ENCODE measurements at places on chromosomes 1 and 21.

DNA sequence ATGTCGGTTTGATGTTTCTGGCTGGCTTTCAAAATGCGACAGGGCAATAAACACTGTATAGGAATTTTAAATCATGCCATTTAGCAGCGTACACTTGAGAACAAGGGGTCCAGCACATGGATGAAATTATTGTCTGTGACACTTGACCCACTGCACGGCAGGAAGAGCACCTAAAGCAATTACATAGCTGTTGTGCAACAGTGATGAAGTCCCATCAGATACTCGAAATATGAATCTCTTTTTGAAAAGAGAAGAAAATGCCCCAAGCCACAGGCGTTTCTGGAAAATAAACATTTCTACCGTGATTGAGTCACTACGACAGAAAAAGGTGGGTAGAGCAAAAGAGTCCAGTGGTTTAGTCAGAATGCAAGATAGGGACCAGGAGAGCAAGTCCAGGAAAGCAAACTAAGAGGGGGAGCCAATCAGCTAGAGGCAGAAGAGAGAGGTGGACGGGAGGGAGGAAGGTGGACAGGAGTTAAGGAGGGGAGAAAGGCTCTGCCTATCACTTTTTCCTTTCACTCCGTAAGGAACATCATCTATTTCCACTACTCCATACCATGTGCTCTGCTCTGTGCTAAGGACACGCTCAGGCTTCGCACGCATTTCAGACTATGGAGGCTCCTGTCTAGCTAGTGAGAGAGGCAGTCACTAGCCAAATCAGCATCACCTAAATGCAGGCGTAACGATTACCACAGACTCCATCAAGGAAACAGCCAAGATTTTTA lies 6.4 kb downstream of the DSCAM start:
- no peak for DNase-seq
- peaks cover 39% of the 10 kb centered on the region for H3K27me3 ChIP-seq
- H3K36me3 ChIP-seq = no peaks in the 10 kb centered on the region
- no peaks in the 10 kb centered on the region for H3K4me1 ChIP-seq
- no peak overlapping the region for H3K27ac ChIP-seq
- no peak overlapping the region for H3K4me3 ChIP-seq

DNA sequence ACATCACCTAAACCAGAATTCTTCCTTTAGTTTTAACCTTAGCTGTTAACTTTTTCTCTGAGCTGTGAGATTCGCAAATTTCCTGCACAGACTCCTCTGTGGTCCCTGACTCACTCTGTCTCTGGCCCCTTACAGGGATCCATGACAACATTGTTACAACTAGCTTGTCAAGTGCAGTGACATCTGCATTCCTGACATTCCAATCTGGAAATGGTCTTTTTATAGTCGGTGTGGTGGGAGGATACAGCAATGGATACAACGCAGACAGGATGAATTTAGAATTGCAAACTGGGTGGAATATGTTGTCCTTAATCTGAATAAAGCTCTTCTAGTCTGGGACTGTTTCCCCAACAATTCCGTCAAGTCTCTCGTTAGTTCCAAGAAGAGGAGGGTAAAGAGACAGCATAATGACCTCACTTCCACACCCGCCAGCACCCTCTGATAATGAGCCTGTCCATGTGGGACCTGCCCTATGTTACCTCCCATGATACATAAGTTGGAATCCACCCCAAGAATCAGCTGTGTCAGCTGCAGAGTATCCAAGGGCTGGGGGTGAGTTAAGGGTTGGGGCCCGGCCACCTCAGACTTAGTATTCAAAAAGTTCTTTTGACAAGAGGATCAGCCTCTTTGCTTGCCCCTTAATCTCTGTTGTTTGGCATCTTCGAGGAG lies 49.4 kb downstream of the ILDR2 start:
- H3K4me1 ChIP-seq = no peaks in the 10 kb centered on the region
- no peak overlapping the region for H3K4me3 ChIP-seq
- peaks cover 19% of the 10 kb centered on the region for H3K27me3 ChIP-seq

- H3K27me3 ChIP-seq = no peaks in the 10 kb centered on the region
- H3K36me3 ChIP-seq = no peaks in the 10 kb centered on the region
- H3K4me3 ChIP-seq = no peak overlapping the region
- no peak overlapping the region for H3K27ac ChIP-seq
These were observed 62.2 kb upstream of the WLS start for GRCh38 chr1:68294367-68295066.

- H3K27ac ChIP-seq = no peak overlapping the region
- no peaks in the 10 kb centered on the region for H3K36me3 ChIP-seq
- no peaks in the 10 kb centered on the region for H3K4me1 ChIP-seq
- H3K4me3 ChIP-seq = no peak overlapping the region
- DNase-seq = no peak
- H3K27me3 ChIP-seq = peaks cover 5% of the 10 kb centered on the region
These were observed 182.2 kb downstream of the PRDM16 start for GRCh38 chr1:3251099-3251806.

DNA sequence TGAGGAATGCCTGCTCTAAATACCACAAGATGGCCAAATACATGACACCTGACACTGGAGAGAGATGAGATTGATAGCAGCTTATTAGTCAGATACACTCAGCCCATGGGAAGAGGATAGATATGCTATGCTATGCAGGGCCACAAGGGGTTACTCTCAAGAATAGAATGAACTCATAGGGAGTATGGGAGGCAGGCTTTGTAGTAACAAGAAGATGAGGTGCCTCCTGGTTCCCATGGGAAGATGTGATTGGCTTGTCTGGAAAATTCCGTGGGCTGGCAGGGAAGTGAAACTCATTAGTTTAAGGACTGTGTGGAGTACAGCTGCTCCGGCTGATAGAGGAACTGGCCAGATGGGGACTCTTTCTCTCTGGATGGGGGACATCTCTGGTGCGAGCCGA lies 16.5 kb downstream of the CCDC30 start:
- DNase-seq = no peak
- H3K4me3 ChIP-seq = no peak overlapping the region
- H3K27me3 ChIP-seq = no peaks in the 10 kb centered on the region
- no peak overlapping the region for H3K27ac ChIP-seq

DNA sequence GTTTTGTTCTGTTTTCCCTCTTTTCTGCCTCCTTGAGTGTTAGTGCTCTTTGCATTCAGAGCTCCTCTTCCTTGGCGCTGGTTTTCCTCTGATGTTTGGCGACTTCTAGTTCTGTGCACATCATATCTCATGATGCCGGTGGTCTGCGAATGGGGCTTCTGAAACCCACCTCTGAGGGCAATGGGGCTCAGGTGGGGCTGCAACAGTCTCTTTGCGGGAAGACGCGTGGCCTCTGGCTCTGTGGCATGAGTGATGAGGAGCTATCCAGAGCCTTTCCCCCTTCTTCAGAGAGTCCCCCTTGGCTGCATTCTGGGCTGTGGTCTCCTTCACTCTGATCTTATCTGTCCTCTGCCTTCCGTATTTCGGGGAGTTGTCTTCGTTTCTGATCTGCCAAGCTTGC lies 39.0 kb downstream of the TNFRSF8 start:
- H3K4me3 ChIP-seq = no peak overlapping the region
- no peak for DNase-seq
- no peak overlapping the region for H3K27ac ChIP-seq
- H3K36me3 ChIP-seq = peaks cover 24% of the 10 kb centered on the region

DNA sequence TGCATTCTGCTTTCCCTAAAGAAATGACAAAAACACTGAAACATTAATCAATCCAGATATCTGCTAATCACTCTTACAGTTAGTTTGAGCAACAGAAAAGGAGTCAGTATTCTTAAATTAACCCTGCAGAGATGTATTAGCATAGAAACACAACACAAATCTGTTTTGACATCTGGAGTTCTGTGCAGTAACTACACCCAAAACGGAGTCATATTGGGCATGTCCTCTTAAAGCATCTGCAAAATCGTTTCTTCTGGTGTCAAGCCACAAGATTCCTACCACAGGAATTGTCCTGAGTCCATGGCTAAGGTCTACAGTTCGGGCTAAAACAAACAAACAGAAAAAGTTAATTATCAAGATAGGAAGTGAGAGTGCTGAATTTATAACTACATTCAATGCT lies 332.1 kb upstream of the PKN2 start:
- no peak overlapping the region for H3K27ac ChIP-seq
- DNase-seq = no peak
- no peaks in the 10 kb centered on the region for H3K27me3 ChIP-seq
- no peaks in the 10 kb centered on the region for H3K36me3 ChIP-seq
- H3K4me1 ChIP-seq = no peaks in the 10 kb centered on the region

GRCh38 chr21:27690426-27690825 lies 723.5 kb upstream of the ADAMTS5 start:
- no peaks in the 10 kb centered on the region for H3K27me3 ChIP-seq
- no peaks in the 10 kb centered on the region for H3K36me3 ChIP-seq
- H3K27ac ChIP-seq = no peak overlapping the region
- no peaks in the 10 kb centered on the region for H3K4me1 ChIP-seq
- no peak for DNase-seq

DNA sequence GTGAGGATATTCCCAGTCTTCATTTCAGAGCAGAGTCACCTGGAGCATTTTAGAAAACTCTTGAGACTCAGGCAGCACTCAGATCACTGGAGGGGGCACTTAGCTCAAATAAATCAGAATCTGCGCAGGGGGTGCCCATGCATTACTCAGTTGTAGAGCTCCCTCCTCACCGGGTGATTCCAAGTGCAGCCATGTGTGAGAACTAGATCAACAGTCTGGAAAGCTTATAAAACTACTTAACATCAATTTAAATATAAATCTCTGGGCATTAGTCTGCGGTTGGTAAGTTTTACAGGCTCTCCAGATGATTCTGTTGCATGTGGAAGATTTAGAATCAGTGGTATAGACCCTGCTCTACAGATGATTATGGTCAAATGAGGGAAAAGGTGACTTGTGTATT lies 128.6 kb downstream of the ST6GALNAC3 start:
- no peak overlapping the region for H3K27ac ChIP-seq
- H3K36me3 ChIP-seq = peaks cover 9% of the 10 kb centered on the region
- no peak for DNase-seq
- no peaks in the 10 kb centered on the region for H3K4me1 ChIP-seq
- no peaks in the 10 kb centered on the region for H3K27me3 ChIP-seq

GRCh38 chr21:32278103-32278502 lies 746 bp downstream of the MIS18A start:
- peak overlapping the region; percentile 97 for H3K4me3 ChIP-seq
- no peak for DNase-seq
- H3K4me1 ChIP-seq = peaks cover 37% of the 10 kb centered on the region

DNA sequence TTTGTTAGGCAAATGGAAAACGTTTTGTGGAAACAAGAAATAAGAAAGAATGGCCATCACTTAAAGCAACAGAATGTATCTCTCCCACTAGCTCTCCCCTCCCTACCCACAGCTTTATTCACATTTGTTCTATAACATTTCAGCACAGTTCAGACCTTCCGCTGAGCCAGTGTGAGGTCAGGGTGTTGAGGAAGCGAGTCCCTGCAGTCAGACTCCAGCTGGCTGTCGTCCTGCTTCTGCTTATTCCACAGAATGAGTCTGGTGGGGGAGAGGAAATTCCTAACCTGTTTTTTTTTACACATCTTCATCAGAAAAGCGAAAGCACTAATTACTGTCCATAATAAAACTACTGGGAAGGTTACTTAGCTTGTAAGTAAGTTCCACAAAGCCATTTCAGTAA lies 39.0 kb downstream of the MRPL39 start:
- H3K27ac ChIP-seq = peak overlapping the region; percentile 86
- peaks cover 68% of the 10 kb centered on the region for H3K36me3 ChIP-seq
- no peaks in the 10 kb centered on the region for H3K27me3 ChIP-seq

DNA sequence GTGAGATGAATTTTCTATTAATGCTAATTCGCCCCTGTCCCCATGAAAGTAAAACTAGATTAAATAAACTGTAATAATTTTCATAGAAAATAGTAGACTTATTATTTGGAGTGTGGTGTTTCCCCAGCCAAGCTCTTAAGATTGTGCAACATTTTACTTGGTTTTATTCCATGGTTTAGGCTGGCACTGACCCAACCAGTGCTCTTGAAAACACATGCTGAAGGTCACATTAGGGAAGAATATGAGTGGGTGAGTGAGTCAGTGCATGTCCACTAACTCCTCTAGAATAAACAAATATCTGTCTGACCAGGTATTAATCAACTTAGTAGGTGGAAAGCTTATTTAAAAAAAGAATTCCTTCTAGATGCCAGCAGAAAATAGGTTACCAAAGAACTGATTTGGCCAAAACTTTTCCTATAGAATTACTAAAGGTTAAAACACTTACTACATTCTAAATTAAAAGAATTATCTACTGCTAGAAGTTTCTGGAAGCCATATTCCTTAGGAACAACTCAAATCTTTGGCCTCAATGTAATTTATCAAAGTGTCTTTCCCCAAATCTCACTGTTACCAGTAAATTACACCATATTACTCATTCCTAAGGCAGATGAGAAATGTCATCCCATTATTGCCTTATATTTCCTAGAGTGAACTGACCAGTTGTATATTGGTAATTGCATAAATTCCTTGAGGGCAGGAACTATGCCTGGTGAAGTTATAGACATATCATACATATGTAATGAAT lies 89.7 kb upstream of the RGS1 start:
- H3K27ac ChIP-seq = no peak overlapping the region
- H3K27me3 ChIP-seq = no peaks in the 10 kb centered on the region
- no peak for DNase-seq
- H3K4me1 ChIP-seq = peaks cover 3% of the 10 kb centered on the region

DNA sequence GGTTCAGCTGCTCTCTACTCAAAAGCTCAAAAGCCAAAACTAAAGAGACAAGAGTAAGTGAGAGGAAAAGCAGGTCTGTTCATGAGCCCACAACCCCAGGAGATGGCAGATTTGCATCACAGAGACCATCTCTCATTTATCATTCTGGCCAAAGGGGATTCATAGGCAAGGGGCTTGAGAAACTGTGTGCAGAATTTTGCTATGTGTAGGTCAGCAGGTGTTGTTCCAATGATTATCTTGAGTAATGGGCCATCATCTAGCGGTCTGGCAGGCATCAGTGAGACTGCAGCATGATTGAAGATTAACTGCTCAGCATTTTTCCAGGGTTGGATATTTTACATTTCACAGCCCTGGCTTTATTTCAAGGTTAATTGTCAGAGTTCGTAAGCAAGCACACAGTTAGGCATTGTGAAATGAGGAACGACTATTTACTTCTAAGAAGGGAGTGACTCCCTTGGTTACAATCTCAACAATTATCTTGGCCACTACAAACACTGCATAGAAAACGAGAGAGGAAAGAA lies 1204.6 kb upstream of the TMPRSS15 start:
- no peaks in the 10 kb centered on the region for H3K27me3 ChIP-seq
- H3K4me1 ChIP-seq = no peaks in the 10 kb centered on the region
- H3K27ac ChIP-seq = no peak overlapping the region
- no peaks in the 10 kb centered on the region for H3K36me3 ChIP-seq

DNA sequence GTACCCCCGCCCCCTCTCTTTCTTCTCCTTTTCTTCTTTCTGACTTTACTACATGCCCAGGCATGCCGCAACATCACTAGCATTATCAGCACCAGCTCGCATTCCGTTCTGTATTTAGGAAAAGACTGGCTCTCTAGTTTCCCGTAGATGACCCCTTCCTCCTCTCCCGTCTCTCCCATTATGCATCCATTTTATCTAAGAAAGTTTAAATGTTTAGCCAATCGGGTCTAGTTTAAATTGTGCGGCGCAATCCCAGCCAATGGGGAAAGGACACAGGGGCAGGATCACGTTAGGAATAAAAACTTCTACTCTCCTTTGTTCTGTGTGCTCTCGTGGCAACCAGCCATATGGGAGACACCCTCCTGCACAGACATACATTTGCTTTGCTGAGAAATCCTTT lies 2.3 kb upstream of the KRTAP10-7 start:
- no peak for DNase-seq
- H3K36me3 ChIP-seq = no peaks in the 10 kb centered on the region
- H3K27ac ChIP-seq = no peak overlapping the region
- H3K4me1 ChIP-seq = no peaks in the 10 kb centered on the region
- no peaks in the 10 kb centered on the region for H3K27me3 ChIP-seq

- no peak overlapping the region for H3K27ac ChIP-seq
- no peaks in the 10 kb centered on the region for H3K36me3 ChIP-seq
- no peak for DNase-seq
- H3K4me1 ChIP-seq = no peaks in the 10 kb centered on the region
- no peak overlapping the region for H3K4me3 ChIP-seq
These were observed 9.4 kb downstream of the CR1L start for GRCh38 chr1:207654320-207654719.
